ENCODE measurements at places on chromosomes 11 and 22.
A peak's percentile ranks its signal among the peaks of the same experiment; 100 is the strongest.

DNA sequence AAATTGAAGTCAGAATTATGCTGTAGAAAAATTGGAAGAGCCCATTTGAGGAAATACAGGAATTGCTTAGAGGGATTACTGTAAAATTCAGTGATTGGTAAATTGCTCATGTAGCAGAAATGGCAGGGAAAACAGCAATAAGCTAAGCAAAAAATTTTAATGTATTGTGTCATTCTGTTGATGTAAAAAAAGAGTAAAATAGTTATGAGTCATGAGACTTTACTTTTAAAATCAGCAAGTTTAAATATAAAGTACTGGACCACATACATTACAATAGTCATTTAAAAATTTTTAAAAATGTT is 10.4 kb downstream of the PDHX start:
- DNase-seq, result no peak

DNA sequence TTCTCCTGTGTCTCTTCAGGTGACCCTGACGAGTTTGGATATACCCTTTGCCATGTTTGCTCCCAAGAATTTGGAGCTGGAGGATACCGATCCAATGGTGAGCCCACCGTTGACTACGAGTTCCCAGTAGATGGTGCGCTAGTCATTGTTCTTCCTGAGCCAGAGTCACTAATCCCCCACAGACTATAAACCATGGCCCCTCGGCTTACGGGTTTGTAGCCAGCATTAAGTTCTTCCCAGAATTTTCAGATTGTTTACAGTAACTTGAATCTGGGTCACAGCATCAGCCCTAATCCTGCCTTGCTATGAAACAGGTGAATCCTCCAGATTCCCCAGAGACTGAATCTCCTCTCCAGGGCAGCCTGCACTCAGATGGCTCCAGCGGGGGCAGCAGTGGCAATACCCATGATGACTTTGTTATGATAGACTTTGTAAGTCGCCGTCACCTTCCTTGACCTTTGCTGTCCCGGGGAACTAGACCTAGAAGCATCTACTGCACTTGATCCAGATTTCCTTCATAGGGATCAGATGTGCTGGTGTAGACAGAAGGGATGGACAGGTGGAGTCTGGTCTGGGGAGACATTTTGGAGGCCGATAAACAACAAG is 31.8 kb downstream of the ARHGAP1 start:
- no peak for DNase-seq

GRCh38 chr11:46435679-46436078 is 44.1 kb upstream of the CHRM4 start:
- DNase-seq, result no peak

GRCh38 chr11:112731538-112731937 is 229.7 kb upstream of the NCAM1 start:
- DNase-seq, result no peak

- DNase-seq, result no peak
These were observed 562 bp downstream of the DGAT2 start for GRCh38 chr11:75768909-75769771.

GRCh38 chr22:35456757-35457156 is 56.8 kb downstream of the MCM5 start:
- no peak for DNase-seq

DNA sequence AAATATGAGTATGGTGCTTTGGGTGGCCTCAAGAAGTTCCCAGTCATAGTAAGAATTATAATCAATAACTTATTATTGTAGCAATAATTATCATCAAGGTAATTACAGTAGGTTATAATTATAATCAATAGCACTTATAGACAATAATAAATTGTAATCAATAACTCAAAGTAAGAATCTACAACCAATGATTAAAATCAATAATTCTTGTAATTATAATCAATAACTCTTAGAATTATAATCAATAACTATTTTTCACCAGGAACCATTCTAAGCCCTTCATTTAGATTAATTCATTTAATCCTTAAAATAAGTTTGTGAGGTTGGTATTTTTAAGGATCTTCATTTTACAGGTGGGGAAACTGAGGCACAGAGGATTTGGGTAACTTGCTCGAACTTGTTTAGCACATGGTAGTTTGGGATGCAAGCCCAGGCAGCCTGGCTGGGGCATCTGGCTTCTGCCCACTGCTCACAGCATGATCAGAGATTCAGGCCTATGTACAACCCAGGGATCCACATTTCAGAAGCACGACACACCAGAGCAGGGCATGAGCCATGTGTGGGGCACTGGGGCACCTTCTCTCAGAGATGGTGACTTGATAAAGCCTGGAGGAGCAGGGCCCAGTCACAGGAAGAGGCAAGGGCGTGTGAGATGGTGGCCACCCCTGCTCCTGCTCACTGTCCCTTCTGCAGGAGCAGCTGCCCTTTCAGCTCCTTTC is 46.6 kb downstream of the SLC1A2 start:
- DNase-seq, result no peak

DNA sequence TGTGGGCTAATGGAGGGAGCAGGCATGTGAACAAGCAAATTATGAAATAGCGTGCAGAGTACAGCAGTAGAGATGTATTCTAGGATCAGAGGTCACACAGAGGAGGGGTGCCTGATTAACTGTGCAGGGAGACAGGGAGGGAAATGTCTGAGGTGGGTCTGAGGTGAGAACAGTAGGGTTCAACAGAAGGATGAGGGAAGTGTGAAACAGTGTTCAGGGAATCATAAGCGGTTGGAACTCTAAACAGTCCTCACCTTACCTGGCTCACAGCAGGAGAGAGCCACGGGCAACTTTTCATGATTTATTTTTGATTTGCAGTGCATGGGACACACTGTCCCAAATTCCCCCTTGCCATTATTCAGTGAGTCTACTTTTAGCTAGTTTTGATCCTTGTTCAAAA is 90.5 kb downstream of the PIWIL4 start:
- DNase-seq, result no peak

DNA sequence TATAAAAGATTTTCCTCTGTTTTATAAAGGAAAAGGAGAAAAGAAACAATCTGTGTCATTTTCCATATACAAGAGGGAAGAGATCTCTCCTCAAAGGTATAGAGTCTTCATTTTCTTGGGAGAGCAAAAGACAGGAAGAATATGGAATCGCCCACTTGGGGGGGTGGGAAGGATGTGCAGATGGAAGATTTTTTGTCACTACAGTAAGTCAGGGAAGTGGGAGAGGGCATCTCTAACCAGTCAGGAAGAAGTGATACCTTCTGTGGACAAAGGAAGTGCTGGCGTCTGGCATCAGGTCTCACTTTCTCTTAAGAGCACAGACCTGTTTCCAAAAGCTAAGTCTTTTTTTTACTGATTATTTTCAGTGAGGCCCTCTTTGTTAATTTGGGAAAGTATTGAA is 1.4 kb downstream of the PRR14L start:
- DNase-seq, result peak; percentile 32

GRCh38 chr22:41862160-41862529 is 29.2 kb downstream of the SREBF2 start:
- no peak for DNase-seq

DNA sequence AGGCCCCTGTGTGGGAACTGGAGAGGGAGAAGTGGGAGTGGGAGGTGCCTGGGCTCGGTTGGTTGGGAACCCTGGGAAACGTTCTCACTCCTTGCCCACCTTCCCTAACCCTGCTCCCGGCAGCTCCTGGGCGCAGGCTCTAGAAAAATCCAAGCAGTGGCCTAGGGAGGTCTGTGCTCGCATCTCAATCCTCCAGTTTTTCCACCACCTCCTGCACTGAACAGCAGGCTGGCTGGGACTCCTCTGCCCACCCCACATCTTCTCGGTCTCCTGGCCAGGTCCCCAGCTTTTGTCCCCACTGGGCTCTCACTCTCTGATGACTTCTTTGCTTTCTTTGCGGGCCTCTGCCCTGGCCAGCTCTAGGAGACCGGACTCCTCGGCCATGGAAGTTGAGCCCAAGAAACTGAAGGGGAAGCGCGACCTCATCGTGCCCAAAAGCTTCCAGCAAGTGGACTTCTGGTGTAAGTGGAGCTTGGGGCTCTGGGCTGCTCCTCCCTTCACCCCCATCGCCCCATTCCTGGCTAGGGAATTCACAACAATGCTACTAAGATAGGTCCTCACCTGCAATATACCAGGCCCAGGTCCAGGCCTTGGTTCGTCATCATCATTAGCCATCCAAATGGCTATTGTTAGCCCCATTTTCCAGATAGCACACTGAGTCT is 35.6 kb downstream of the PRDM11 start:
- no peak for DNase-seq

DNA sequence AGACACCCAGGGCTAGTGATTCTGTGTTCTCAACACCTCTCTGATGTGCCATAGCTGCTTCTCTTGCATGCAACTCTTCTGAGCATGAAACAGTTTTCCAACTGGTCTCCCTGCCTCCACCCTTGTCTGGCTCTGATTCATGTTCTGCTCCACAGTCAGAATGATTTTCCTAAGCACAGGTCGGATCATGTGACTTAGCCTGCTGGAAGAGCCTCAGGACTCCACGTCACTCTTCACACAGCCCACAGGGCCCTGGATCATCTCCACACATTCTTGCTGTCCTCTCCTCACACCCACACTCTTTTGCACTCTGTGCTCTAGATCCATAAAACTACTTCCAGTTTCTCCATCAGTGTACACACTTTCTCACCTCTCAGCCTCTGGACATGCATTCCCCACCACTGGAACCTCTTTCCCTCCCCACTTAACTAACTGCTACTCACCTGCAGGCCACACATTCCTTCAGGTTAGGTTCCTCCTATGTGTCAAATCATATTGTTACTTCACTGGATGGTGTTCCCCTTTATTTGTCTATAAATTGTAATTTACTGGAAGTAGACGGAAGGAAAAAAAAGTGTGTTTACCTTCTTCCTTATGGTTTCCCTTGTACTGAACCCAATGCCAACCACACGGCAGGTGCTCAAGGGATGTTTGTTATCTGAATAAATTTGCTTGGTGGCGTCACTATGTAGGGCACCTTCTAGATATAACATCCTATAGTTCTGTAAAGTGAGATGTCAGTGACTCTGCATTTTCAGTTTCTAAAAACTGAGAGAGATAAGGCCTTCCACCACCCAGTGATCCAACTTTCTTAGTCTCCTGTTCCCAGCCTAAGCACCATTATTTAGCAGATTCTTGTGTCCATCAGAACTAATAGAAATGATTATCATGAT is 133.7 kb downstream of the ETS1 start:
- no peak for DNase-seq

- DNase-seq, result no peak
These were observed 588 bp downstream of the TSPAN32 start for GRCh38 chr11:2302306-2302895.

DNA sequence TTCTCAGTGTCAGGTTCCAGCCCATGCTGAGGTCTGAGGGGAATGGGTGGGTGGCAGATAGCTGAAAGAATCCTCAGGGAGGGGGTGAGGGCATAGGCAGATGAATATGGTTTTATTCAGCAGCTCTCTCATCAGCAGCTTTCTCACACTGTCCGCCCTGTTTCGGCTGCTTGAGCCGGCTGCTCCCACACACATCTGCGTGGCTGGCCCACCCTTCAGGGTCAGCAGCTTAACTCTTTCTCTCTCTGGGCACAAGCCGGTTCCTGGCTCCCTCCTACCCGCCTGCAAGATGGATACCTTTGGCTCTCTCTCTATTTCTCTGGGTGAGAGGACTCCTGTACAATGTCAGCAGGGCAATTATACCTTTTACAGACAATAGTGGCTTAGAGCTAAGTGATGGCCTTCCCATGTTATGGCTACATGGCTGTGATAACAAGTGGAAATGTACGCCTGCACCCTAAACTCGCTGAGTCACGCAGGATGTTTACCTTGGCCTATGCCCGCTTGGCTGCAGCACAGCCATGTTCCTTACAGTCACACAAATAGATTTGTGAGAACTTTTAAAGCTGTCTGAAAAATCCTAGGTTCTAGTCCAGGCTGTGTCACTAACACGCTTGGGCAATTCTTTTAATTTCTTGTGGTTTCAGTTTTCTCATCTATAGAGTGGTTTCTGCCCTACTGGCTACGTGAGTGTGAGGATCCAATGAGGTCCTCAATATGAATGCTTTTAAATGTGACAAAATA is 4.1 kb downstream of the MMP20 start:
- no peak for DNase-seq

GRCh38 chr11:31799435-31800397 is 11.4 kb downstream of the PAX6 start:
- peak; percentile 66 for DNase-seq

DNA sequence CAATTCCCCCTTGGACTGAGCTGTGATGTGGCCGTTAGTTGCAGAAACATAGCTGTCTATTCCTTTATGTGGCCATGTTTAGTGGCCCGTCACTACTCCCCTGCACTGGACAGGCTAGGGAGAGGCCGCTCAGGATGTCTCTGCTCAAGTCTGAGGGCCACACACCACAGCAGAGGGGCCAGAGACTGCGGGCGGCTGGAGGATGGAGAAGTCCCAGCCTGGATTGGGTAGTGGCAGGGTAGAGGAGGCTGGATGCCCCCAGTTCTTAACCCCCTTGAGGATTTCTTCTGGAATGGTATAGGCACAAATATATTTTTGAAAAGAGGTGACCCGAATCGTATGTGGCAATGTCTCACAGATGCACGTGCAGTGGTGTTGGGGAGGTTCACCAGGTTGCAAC is 116.4 kb upstream of the B3GAT1 start:
- DNase-seq, result no peak
